Choroid plexus epithelial cell (primary cell): ENCODE measurements at places on chromosomes 12 and 14.
A peak's percentile ranks its signal among the peaks of the same experiment; 100 is the strongest.

DNA sequence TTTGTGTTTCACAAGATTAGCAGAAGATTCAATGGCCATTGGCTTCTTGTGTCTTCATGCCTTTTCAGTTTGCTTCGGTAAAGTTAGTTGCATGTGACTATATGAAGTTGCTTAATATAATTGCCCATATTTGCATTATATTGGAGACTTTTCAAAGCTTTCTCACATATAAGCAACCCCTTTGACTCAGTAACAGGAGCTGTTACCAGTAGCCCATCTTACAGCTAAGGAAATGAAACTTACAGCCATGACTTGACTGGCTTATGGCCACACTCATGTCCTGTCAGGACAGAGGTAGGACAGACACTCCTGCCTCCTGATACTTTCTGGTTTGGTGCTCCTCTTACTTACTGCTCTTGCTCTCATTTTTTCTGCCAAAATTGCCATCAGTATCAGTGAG is 1082.1 kb downstream of the BCL11B start:
- no peak for DNase-seq

GRCh38 chr14:49512147-49512551 is 74.0 kb downstream of the RPS29 start:
- DNase-seq: peak; percentile 3

- peak; percentile 75 for DNase-seq
Observed at GRCh38 chr12:88242571-88242925, 100.4 kb downstream of the TMTC3 start.

GRCh38 chr12:47995981-47996401 is 8.3 kb downstream of the COL2A1 start:
- peak; percentile 73 for DNase-seq

DNA sequence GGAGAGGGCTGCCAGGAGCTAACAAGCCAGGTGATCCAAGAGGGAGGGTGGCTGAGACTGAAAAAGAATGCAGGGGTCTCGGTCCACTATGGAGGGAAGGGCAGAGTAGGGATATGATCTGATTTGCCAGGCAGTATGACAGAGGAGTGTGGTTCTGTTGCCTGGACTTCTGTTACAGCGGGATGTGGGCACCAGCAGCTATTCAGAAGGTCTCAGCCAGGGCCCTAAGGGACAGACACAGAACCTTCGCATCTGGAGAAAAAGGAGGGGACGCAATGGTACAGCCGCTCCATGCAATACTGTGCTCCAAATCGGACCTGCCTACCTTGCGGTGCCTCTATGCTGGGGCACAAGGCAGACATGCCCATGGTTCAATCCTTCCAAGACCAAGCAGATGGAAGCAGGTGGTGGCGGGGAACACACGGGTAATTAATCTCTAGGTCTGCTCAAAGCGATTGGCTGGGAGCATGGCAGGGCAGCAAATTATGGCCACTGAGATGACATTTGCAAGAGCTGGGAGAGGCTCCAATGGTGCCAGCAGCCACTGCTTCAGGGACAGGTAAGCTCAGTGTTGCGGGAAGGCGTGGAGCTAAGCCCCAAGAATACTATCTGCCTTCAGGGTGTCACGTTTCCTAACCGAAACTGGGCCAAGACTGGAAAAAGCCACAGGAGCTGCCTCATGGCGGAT is 185.5 kb downstream of the FOXN3 start:
- no peak for DNase-seq

DNA sequence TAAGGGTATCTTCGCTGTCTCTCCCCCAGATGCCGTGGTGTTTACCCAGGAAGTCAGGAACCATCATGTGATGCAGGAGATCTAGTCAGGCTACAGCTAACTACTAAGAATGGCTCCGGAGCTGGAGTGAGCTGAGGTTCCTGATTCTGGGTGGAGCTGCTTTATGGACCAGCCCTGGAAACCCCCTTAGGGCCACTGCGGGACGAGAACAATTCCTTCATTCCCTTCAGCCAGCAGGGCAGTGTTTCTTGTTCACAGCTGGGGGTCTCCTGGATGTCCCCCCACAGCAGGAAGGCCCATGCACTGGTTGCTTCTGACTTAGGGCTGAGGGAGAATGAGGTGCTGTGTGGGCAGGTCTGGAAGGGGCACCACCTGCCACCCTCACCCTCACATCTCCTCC is 199.3 kb downstream of the ADGRD1 start:
- DNase-seq: no peak

GRCh38 chr12:124720681-124721500 is 142.8 kb downstream of the SCARB1 start:
- DNase-seq: peak; percentile 36

DNA sequence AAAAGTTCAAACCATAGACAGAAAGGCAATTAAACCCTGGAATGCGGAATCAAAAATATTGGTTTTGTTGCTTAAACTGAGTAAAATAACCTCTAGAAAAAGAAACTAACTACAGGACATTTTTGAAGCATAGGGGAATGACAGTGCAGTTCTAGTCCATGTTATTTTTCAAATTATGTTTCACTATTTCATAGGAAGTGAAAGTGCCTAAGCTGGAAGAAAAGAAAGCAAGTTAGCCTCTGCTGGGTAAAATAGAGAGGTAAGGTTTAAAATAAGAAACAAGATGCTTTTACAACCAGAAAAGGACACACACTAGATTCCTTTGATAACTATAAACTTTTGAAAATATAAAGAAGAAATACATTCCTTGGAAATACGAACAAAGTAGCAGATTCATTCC is 1.1 kb downstream of the CLECL1 start:
- DNase-seq: peak; percentile 10

DNA sequence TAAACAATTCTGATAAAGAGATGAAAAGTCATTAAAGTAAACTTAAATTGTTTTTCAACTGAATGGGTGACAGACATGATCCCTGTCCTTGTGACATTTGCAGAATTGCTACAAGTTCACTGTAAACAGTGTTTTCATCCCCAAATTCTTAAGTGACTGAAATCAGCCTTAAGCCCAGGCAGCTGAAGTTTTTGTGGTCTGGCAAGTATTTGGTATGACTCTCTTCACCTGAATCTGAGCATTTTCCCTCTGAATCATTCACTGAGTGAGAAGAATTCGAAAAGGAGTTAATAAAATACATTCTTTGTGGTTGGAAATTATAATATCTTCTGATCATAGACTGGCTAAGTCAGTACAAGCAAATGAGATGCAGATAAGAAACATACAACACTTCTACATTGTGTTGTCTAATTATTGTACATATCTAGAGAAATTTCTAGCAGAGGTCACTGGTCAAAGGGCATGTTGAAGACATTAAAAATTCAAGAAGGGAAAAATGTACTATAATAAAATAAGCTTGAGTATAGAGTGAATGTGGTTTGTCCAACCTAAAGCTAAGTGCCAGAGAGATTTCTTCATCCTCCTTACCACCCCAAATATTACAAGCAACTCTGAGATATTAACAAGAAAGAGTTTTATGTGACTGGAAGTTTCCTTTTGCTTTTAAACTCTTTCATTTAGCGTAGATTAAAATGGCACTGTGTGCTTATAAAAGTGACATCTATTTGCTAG is 177.8 kb upstream of the DIO2 start:
- DNase-seq: peak; percentile 96

DNA sequence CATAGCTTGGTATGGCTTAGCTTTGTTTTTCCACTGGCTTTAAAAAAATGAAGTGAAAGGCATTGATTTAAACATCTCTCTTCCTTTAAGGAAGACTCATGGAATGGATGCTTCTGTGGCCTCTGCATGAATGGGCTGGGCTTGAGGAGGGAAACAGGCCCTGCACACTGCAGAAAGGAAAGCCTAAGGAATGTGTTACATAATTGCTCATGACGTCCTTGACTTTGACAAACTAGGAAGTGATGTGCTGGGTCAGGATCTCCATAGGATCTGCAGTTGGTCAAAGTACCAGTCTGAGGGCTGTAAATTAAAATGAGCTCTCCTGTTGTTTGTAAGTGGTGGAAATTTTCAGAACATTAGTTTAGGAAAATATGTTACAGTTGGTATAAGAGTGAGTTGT is 12.7 kb downstream of the SAMD4A start:
- peak; percentile 78 for DNase-seq

- DNase-seq: no peak
Observed at GRCh38 chr12:106651552-106651951, 68.7 kb downstream of the RFX4 start.

DNA sequence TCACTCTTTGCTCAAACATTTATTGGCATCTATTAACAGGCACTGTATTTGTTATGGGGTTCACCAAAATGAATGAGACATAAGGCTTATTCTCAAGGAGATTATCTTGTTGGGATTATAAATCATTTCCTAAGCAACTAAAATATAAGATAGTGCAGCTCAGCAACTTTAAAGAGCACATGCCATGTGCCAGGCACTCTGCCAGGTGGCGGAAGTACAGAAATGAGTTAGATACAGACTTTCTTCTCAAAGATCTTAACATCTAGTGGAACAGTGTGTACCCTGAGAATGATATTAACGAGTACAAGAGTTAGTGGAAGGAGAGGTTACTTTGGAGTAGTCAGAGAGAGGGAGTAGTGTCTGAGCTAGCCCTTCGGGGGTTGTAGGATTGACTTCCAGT is 28.4 kb upstream of the TOMM20L start:
- peak; percentile 9 for DNase-seq

- peak; percentile 93 for DNase-seq
Observed at GRCh38 chr14:71372411-71372838, 465.2 kb downstream of the PCNX1 start.

GRCh38 chr14:73524493-73524892 is 12.4 kb upstream of the ACOT1 start:
- DNase-seq: no peak

DNA sequence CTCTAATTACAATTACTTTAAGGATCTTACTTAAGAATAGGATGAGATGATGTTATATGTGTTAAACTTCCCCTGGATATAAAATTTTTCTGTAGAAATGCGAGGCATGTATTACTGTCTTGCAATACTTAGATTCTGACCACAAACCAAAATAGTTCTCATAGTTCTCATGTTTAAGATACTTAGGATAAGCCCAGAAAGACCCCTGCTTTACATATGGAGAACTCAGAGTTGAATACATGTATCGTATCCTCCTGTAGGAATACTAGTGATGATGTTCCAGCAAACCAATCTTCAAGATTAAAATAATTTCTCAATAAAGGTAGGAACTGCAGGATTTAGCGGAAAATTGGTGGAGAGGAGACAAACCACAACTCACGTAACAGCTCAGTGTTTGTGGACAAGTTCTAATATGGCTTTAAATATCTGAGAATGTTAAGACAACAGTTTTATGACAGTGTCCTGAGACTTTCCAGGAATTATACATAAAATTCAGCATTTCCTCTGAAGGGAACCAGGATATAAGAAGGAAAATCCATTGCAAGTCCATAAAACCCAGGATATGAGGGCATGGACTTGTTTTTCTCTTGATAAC is 114.7 kb upstream of the CRY1 start:
- peak; percentile 79 for DNase-seq

- DNase-seq: no peak
Observed at GRCh38 chr12:101969-102878, 35.7 kb downstream of the IQSEC3 start.

- peak; percentile 1 for DNase-seq
Observed at GRCh38 chr12:129049917-129050316, 196.6 kb downstream of the GLT1D1 start.

DNA sequence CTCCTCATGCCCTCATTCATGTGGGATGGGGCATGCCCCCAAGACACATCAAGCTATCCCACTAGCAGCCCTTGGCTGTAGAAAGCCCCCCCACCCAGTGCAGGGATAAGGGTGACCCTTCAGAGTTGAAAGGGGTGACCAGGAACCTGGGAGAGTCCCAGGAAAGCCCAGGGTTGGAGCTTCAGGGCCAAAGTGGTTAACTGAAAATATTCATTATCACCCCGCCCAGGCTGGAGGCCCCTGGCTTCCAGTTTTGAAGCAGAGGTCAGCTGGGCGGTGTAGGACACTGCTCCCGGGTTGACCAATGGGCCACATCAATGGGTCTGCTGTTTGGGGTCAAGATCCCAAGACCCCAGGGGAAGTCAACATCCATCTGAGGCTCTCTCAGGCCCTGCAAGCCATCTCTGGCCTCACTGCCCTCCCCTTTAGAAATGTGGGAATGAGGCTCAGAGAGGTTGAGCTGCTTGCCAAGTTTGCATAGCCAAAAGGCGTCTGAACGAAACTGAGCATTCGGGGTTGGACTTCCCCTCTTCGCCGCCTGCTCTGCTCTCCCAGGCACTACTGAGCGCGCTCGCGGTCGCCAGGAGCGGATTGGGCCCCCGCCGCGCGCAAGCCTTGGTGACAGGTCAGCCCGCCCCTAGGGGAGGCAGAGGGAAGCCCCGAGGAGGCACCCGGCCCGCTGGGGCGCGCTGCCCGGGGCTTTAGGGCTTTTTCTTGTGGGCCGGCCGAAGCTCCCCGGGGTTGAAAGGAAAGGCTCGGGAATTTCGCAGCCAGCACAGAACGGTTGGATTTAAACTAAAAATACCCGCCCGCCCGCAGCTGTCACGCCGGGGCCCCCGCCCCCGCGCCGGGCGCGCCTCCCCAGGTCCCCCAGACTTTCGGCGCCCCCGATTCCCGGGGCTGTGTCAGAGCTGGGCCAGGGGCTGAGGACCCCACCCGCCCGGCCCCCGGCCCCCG is 576 bp downstream of the SYNE3 start:
- peak; percentile 54 for DNase-seq

DNA sequence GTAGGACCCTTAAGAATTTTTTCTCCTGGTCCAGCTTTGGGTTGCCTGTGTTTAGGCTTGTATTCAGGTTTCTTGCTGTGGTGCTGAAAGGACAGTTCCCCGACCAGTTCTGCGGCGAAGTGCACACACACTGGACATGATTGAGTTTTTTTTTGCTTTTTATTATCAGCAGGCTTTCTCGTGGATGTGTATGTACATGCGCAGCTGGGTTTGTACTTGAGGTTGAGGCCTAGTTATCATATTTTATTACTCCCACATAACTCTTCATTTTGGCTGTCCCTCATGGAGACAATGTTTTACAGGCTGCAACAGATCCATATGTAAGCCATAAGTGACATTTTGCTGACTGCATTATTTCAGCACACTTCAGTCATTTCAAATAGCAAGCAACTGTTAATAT is 2.5 kb downstream of the SCN8A start:
- DNase-seq: peak; percentile 75

DNA sequence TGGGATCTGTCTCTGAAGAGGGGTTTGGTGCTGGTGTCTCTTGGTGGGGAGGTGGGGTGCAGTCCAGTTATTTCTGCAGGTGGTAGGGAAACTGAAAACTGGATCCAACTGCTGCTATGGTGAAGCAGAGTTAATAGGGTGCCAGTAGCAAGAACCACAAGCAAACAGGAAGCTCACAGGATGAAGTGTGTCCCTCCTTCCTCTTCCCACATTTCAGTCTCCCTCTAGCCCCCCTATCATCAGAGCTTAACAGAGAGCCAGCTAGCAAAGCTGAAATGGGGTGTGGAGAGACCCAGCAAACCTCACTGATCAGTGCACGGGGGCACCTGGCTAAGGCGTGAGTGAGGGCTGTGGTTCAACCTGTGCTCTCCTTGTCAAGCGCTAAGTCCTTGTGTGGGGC is 69.1 kb upstream of the C12orf71 start:
- no peak for DNase-seq

- peak; percentile 0 for DNase-seq
Observed at GRCh38 chr12:117680312-117680711, 288.5 kb downstream of the KSR2 start.

GRCh38 chr12:49706351-49707127 is 666 bp downstream of the FMNL3 start:
- DNase-seq: peak; percentile 61

GRCh38 chr12:118175823-118176447 is 40.0 kb downstream of the PEBP1 start:
- DNase-seq: no peak
